ENCODE measurements at places on chromosomes 7 and 10. TPM values are rescaled to one million over a fixed set of nuclear protein-coding genes. Genes with fewer than 3 reads are reported as not detected.

The PDE1C gene
- total RNA-seq, result 0.11 TPM

The ADGRA1 gene
- not detected for total RNA-seq

The HPS1 gene
- total RNA-seq, result 28.8 TPM

The ABI1 gene
- total RNA-seq, result 40.3 TPM

The GJD4 gene
- not detected for total RNA-seq

The CH25H gene
- total RNA-seq, result 0.40 TPM

The ARHGEF35 gene
- total RNA-seq, result 0.88 TPM

The COL1A2 gene
- total RNA-seq, result 19.1 TPM

The GDF10 gene
- total RNA-seq, result not detected

The UCMA gene
- not detected for total RNA-seq

The RNF32 gene
- total RNA-seq, result 0.14 TPM

The ZNF777 gene
- 3.6 TPM for total RNA-seq

The TPK1 gene
- total RNA-seq, result 22.9 TPM

The SPAM1 gene
- not detected for total RNA-seq

The LRRC4 gene
- total RNA-seq, result 0.40 TPM

The LIPF gene
- total RNA-seq, result not detected

The DRGX gene
- not detected for total RNA-seq

The SPDYE8 gene
- total RNA-seq, result not detected

The TMEM26 gene
- 0.14 TPM for total RNA-seq

The MLXIPL gene
- not detected for total RNA-seq

The DYNC1I1 gene
- total RNA-seq, result 3.9 TPM

The ACSL5 gene
- total RNA-seq, result 22.7 TPM

The AZGP1 gene
- total RNA-seq, result not detected

The MAT1A gene
- total RNA-seq, result not detected

The MNX1 gene
- total RNA-seq, result not detected

The PYROXD2 gene
- 4.0 TPM for total RNA-seq
